ENCODE measurements at places on chromosomes 4 and X. TPM values are rescaled to one million over a fixed set of nuclear protein-coding genes. Genes with fewer than 3 reads are reported as not detected.

The LEF1 gene
- total RNA-seq = 2.6 TPM

GRCh38 chr4:6294705-6295421 lies 25.2 kb downstream of the WFS1 start:
- DNase-seq = no peak
- no peak overlapping the region for H3K27ac ChIP-seq

GRCh38 chr4:55613621-55614020 lies 21.6 kb upstream of the PDCL2 start:
- H3K27me3 ChIP-seq = no peaks in the 10 kb centered on the region
- no peaks in the 10 kb centered on the region for H3K4me1 ChIP-seq

DNA sequence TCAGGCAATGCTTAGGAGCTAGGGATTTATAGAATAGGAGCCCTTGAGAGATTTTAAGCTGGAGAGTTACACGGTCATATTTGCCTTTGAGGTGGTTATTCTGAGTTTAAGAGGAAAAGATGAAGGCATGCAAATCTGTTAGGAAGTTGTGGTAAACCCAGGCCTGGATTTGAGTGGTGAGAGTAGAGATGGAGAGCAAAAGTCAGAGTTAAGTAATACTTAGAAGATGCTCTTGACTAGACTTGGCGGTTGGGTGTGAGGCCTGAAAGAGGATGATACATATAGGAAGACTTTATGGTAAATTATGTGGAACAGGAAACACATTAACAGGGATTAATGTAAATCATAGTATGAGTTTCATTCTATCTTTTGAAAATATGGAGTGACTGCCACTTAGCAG lies 136.0 kb upstream of the ARX start:
- peaks cover 27% of the 10 kb centered on the region for H3K27me3 ChIP-seq
- no peaks in the 10 kb centered on the region for H3K36me3 ChIP-seq
- H3K4me1 ChIP-seq = no peaks in the 10 kb centered on the region

DNA sequence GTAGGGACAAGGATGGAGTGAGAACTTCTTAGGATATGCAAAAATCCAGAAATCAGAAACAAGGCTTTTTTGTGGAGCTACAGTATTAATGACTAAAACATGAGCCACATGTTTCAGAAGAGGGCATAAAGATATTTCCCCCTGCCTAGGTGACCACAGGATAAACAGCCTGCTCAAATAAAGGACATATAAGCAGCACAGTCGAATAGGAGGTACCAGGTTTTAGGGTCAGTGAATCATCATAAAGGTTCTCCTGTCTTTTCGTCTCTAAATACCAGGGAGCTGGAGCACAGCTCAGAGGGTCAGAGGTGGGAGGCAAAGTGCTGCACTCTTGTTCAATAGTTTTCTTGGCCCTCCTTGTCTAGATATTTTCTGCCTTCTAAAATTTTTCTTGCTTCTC lies 211.9 kb upstream of the HS3ST1 start:
- DNase-seq = no peak
- H3K4me3 ChIP-seq = no peak overlapping the region
- H3K36me3 ChIP-seq = no peaks in the 10 kb centered on the region
- no peak overlapping the region for H3K27ac ChIP-seq
- no peaks in the 10 kb centered on the region for H3K4me1 ChIP-seq
- no peaks in the 10 kb centered on the region for H3K27me3 ChIP-seq

DNA sequence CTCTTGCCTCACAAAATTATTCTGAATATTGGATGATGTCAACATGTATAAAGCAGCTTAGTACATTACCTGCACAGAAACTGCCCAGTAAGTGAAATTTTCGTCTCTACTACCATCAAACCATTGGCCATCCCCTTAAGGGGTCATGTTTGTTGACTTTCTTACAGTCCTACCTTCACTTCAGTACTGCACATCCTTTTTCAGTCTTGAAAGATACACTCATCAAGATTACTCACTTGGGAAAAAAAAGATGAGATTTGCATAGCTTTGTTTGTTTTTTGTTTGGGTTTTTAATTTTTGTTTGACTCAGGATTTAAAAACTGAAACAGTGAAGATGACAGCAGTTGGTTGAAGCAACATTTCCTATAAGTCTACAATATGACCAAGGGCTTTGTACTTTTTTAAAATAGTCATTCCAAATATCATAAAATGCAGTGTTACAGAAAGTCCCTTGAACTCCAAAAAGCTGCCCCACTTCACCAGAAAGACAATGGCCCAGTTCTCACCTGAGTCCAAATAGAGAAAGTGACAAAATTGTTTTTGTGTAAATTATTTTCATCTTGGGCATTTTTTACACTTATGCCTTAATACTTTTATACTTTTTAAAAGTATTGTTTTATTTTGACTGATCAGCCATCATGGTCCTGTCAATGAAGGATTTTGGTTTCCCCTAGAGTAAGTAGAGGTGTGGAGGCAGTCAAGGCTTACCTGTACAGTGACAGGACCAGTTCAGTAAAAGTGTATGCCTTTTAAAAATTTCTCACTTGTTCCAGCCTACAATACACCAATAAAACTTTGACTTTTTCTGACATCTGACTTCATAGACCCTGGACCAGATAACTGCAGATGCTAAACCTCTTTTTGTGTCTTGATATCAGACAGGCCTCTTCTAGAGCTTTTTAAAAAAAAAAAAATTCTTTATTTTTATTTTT lies 59.7 kb upstream of the EDA2R start:
- no peaks in the 10 kb centered on the region for H3K4me1 ChIP-seq
- H3K36me3 ChIP-seq = no peaks in the 10 kb centered on the region

The STX18 gene
- total RNA-seq = 19.6 TPM

DNA sequence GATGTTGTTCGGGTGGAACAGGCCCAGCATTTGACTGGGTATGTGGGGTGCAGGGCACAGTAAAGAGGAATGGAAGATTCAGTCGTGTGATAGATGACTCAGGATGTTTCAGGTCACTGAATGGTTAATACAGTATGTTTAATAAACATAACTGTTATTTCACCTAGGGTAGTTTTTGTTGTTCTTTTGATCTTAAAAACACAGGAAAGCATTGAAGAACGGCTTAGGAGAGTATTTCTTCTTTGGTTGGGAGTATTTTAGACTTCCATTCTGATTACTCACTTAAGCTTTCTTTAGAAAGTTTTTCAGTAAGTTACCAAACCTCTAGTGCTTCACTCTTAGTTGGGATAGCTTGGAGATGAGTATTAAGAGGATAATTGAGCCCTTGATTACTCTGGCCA lies 62.3 kb downstream of the STAG2 start:
- no peak overlapping the region for H3K4me3 ChIP-seq
- no peaks in the 10 kb centered on the region for H3K27me3 ChIP-seq
- no peak for DNase-seq
- H3K27ac ChIP-seq = no peak overlapping the region

GRCh38 chrX:65589304-65589703 lies 54.7 kb upstream of the LAS1L start:
- H3K4me3 ChIP-seq = no peak overlapping the region
- H3K27ac ChIP-seq = no peak overlapping the region
- no peak for DNase-seq
- no peaks in the 10 kb centered on the region for H3K4me1 ChIP-seq

- no peaks in the 10 kb centered on the region for H3K27me3 ChIP-seq
- no peak overlapping the region for H3K4me3 ChIP-seq
- DNase-seq = no peak
- no peak overlapping the region for H3K27ac ChIP-seq
These were observed 201.7 kb upstream of the AFF2 start for GRCh38 chrX:148298737-148299136.

DNA sequence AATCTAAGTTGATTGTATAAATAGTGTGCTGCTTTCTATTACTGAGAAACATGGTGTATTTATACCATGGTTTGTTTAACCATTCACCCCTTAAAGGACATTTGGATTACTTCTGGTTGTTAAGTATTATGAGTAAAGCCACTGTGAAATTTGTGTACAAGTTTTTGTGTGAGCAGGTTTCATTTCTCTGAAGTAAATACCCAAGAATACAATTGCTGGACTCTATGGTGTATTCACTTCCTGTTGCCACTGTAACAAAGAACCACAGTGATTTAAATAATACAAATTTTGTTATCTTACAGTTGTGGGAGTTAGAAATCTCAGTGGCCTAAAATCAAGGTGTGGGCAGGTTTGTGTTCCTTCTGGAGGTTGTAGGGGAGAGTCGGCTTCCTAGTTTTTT lies 869.6 kb downstream of the CCSER1 start:
- H3K4me3 ChIP-seq = no peak overlapping the region
- H3K36me3 ChIP-seq = no peaks in the 10 kb centered on the region
- no peak for DNase-seq

GRCh38 chr4:69591364-69591763 lies 48.1 kb downstream of the UGT2A2 start:
- no peak overlapping the region for H3K27ac ChIP-seq
- H3K27me3 ChIP-seq = no peaks in the 10 kb centered on the region
- no peaks in the 10 kb centered on the region for H3K36me3 ChIP-seq
- H3K4me3 ChIP-seq = no peak overlapping the region
- no peak for DNase-seq

The XKRX gene
- total RNA-seq = 0.19 TPM

DNA sequence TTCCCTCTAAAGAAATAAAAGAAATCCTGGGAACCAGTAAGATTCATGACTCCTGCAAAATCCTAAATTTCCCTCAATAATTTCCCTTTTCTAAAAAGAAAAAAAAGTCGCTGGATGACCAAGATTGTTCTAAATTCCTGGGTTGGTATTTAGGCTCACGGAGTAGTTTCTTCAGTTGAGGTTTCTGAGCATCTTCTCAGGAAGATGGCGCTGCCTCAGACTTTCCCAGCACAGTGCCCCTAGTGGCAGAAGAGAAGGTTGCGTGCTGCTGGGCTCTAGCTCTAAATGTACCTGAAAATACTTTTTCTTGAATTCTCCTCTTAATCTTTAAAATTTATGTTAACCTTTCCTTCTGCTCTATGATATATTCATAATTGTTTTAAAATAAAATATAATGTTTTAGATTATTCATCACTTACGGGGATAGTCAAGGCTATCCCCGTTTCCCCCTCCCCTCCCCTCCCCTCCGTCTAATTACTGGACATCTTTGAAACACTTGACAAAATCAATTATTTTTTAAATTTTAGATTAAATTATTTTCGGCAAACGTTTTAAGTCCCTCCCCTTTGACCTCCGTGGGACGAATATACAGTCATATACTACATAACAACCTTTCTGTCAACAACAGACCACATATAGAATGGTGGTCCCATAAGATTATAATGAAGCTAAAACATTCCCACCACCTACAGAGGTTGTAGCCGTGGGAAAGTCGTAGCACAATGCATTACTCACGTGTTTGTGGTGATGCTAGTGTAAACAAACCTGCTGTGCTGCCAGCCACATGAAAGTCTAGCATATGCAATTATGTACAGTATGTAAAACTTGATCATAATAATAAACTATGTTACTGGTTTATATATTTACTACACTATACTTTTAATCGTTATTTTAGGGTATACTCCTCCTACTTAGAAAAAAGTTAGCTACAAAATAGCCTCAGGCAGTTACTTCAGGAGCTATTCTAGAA lies 41.0 kb upstream of the GATB start:
- no peaks in the 10 kb centered on the region for H3K4me1 ChIP-seq
- DNase-seq = no peak
- no peak overlapping the region for H3K4me3 ChIP-seq

The SLC34A2 gene
- total RNA-seq = not detected

The DCAF12L2 gene
- total RNA-seq = not detected

The PDHA2 gene
- not detected for total RNA-seq

- H3K27ac ChIP-seq = no peak overlapping the region
- DNase-seq = no peak
- H3K36me3 ChIP-seq = no peaks in the 10 kb centered on the region
- no peak overlapping the region for H3K4me3 ChIP-seq
- H3K27me3 ChIP-seq = no peaks in the 10 kb centered on the region
These were observed 64.7 kb upstream of the MAP9 start for GRCh38 chr4:155441475-155441874.

DNA sequence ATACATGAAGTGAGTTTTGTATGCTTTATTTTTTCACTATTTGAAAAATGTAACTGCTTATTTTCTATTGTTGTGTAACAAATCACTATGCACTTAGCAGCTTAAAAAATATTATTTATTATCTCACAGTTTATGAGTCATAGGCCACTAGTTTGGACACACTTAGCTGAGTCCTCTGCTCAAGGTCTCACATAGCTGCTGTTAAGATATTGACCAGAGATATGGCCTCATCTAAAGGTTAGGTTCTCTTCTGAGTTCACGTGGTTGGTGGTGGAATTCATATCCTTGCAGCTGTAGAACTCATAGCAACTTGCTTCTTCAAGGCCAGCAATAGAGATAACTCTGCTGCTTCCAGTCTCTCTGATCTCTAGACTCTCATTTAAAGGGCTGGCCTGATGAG lies 534.4 kb downstream of the SPRY1 start:
- H3K27me3 ChIP-seq = no peaks in the 10 kb centered on the region
- no peaks in the 10 kb centered on the region for H3K36me3 ChIP-seq
- DNase-seq = no peak
- H3K4me1 ChIP-seq = peaks cover 3% of the 10 kb centered on the region

DNA sequence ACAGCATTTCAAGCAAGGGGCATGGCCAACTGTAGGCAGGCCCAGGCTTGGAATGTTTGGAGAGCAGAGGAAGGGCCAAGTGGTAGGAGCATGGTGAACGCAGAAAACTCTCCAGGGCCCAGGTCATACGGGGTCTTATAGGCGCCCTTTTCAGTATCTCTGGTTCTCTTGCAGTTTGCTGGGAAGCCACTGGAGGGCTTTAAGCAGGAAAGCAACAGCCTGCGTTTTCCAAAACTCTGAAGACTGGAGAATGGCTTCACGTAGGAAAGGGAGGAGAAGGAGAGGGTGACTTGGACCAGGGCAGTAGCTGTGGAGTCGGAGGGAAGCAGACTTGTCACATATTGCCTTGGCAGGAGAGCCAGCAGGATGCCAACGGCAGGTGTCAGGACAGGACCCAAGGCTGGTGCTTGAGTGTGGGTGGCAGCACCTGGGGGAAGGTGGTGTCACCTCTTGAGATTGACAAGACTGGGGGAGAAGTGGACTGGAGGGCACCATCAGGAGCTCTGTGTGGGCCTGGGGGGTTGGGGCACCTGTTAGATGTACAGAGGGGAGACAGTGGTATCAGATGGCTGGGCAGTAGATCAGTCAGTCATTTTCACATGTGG lies 21.9 kb downstream of the TKTL1 start:
- H3K27me3 ChIP-seq = no peaks in the 10 kb centered on the region
- H3K4me1 ChIP-seq = no peaks in the 10 kb centered on the region
- H3K27ac ChIP-seq = no peak overlapping the region
- H3K4me3 ChIP-seq = no peak overlapping the region
- no peak for DNase-seq
- no peaks in the 10 kb centered on the region for H3K36me3 ChIP-seq

The CSN1S1 gene
- not detected for total RNA-seq

GRCh38 chr4:37612811-37613210 lies 73.4 kb downstream of the RELL1 start:
- H3K27me3 ChIP-seq = no peaks in the 10 kb centered on the region
- H3K27ac ChIP-seq = no peak overlapping the region
- H3K4me3 ChIP-seq = no peak overlapping the region
- H3K36me3 ChIP-seq = peaks cover 35% of the 10 kb centered on the region

- no peak overlapping the region for H3K4me3 ChIP-seq
- H3K4me1 ChIP-seq = no peaks in the 10 kb centered on the region
- no peak for DNase-seq
- H3K27me3 ChIP-seq = peaks cover 14% of the 10 kb centered on the region
- H3K36me3 ChIP-seq = no peaks in the 10 kb centered on the region
- no peak overlapping the region for H3K27ac ChIP-seq
These were observed 100.5 kb downstream of the MFAP3L start for GRCh38 chr4:169925678-169926077.
